ENCODE measurements at places on chromosomes 2 and 18.

DNA sequence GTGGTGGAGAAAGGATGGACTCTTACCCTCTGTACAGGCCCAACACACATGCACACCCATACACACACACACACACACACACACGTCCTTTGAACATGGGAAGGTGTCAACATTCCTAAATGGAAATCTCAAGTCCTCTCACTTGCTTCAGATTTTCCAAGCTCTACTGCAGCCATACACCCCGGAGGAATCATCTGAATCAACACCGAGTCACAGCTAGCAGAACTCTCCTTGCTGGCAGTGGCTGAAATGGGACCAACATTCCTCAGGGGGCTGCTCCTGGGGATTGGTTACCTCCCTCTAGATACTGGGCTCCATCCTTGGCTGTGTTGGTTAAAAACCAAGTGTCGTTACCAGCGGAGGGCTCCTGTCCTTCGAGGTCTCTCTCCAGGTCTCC is 112.7 kb downstream of the BCL11A start:
- no peak for DNase-seq

GRCh38 chr2:235964787-235965390 is 203.3 kb downstream of the GBX2 start:
- no peak for DNase-seq

DNA sequence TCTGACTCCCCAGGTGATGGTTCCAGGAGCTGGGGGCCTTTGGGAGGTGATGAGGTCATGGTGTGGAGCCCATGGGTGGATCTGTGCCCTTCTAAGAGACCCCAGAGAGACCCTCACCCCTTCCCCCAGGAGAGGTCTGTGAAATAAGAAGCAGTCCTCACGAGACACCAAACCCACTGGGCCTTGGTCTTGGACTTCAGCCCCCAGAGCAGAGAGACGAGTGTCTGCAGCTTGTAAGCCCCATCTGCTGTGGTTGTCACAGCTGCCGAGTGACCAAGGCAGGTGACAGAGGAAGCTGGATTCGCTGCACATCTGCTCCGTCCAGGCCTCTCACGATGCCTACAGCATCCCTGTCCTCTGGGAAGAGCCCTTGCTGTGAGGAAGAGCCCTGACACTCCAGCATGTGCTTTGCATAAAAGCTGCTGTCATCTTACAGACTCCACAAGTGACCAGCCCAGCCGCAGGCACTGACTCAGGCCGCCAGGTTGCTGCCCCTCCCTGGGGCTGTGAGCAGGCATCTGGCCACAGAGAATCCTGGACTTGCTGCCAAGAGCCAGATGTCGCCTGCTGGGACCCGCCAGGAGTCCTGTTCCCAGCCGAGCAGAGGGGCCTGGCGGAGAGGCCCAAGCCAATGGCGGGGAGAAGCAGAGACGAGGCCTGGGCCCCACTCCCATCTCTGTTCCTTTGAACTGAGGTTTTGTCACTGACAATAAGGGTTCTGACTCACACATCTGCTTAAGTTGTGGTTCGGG is 150.8 kb downstream of the PXDN start:
- DNase-seq = peak; percentile 81

DNA sequence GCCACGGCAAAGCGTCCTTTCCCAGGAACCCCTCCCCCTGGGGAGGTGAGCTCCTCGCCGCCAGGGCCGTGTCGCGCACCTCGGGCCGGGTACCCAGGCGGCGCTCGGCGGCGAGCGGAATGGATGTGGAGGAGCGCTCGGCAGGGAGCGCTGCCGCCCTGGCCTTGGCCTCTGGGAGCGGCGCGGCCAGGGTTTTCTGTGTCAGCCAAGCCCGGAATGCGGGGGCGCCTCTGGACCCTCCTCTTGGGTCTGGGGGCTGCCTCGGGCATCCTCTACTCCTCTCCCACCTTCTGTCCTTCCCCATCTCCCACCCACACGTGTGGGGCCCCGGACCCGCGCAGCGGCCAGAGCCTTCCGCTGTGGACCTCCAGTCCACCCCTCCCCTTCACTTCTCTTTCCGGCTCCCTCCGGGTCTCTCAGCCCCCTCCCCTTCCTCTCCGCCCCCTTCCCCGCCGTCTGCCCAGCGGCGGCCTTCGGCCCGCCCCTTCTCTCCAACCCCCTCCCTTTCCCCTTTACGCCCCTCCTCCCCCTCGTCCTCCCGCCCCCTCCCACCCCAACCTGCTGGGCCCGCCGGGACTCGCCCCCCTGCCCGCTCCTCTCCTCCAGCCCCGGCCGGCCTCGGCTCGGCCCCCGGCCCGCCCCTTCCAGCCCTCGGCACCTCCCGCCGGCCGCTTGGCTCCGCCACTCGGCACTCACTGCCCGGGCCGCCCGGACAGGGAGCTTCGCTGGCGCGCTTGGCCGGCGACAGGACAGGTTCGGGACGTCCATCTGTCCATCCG is at the start of gene MERTK:
TSS of gene MERTK (plus strand) at position 684 of the 779 bp plus-strand sequence. CDS start 129 bp downstream, outside the sequence.
- DNase-seq = peak; percentile 95

DNA sequence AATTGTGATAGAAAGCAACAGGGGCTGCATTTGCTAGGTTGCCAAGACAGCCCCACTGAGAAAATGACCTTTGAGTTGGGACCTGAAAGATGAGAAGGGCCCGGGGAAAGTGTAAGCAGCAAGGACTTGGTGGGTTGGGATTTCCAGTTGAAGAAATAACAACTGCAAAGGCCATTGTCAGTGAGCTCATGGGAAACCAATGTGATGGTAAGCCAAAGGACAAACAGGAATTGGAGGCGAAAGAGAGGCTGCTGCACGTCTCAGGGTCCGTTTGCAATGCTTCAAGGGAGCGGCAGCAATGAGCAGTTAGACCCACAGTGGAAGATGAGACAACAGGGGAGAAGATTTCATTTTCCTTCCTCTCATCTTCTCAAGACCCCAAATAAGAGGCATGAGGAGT is 51.5 kb upstream of the RGPD4 start:
- no peak for DNase-seq

DNA sequence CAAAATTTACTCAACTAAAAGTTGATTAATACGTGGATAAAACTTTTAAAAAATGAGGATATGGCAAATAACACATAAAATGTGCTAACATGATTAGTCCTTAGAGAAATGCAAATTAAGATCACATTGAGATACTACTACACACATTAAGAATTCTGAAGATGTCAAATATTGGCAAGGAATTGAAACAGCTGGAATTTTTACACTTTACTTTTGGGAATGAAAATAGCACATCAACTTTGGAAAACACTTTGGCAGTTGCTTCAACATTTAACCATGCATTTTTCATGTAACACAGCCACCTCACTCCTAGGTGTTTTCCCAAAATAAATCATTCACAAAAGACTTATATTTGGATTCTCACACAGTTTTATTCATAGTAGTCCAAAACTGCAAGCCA is 687.9 kb upstream of the SETBP1 start:
- no peak for DNase-seq

DNA sequence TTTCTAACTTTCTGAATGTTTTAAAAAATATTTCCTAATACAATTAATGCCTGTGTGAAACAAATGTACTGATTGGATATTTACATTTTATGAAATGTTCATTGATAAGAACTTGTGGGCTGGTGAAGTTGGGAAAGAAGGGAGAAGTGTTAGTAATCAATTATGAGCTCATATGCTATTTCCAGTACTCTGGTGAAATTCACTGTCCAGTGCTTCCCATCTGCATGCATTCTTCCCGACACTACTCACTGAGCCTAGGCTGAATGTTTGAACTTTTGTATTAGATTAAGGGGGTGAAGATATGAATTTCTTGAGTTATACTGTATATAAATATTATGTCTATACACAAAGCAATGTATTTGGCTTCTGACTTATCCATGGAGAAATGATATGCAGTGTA is 36.0 kb downstream of the SKA1 start:
- DNase-seq = no peak

DNA sequence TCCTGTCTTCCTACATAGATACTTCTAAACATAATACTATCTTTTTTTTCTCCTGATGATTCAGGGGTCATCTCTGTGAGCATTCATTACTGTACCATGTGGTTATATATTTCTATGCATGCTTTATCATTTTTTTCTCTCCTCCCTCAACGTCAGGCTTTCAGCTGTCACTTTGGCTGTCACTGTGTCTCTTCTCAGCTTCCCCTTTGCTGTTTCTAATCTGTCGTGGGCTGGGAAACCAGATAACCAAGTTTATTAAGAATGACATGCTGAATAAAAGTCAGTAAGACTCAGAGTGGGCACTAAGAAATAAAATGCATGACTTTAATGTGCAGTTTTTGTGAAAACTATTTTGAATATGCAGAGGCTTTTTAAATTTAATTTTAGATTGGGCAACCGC is 344.6 kb downstream of the NRXN1 start:
- no peak for DNase-seq

- DNase-seq = no peak
Observed at GRCh38 chr2:98556344-98557033, 51.8 kb downstream of the COA5 start.

DNA sequence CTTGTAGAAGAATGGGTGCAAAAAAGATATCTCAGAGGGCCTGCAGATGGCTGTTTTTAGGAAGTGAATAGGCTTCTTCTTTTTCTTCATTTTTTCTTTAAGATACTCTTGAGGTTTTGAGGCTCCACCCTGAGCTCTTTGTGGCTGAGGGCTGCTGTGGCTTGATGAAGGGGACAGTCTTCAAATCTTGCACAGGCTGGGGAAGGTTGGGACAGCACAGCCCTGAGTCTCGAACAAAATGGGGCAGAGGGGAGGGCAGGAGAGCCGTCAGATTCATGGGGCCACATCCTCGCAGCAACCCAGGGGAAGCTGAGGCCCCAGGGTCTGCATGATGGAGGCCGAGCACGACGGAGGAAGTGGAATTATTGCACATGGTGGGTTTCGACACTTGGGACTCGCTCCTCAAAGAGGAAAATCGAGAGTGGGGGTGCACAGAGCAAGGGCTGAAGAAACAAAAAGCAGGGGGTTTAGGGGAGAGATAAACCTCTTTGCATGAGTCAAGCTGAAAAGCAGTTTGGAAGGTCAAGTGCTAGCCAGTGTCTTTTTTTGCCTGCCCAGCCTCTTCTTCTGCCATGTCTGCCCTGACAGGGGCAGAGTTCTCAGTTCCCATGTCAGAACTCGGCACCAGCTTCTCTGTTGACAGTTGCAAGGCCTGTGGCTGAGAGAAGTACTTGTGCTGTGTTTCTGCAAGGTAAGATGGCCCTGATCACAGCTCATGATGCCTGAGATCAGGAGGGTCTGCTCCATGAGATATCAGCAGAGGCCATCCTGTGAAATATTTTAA is 19.5 kb downstream of the INPP4A start:
- DNase-seq = peak; percentile 61

DNA sequence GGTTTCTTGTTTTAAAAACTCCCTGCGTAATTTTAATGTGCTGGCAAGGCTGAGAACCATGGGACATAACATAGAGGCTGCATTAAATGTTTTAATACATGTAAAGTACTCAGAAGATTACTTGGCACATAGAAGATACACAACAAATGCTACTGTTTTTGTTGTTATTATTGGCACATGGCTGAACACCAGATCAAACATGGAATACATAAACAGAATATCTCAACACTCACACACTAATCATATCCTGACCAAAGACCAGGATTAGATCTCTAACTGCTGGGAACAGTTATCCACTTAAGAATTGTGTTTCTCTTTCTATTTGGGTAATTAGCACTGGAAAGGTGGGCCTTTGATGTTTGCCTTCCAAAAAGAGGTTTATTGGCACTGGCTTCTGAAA is 69.3 kb downstream of the KCNE4 start:
- no peak for DNase-seq

DNA sequence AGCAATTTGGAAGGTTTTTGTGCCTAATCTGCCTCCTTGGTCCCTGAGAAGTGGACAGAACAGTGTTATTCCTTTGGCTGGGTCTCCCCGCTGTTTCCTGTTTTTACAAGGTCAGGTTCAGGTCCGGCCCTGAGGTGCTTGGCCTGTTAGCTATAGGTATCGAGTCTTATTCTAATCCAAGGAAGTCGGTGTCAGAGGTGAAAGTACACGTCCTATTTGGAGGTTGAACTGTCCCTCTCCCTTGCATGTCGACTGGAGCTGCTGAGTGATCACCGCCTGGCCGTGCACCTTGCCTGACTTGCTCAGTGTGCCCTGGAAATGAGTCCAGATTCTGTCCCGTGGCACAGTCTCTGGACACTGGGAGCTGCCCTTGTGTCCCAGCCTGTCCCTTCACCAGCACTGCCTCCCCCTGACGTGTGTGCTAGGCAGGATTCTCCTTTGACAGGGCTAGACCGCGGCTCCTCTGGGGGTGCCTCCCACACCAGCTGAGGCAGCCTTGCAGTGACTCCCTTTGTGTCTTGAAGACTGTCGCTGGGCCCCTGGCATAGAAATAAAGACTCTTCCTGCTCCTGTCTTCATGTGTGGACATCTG is 65.7 kb upstream of the RBM44 start:
- no peak for DNase-seq

- DNase-seq = no peak
Observed at GRCh38 chr2:66443979-66444861, 9.3 kb downstream of the MEIS1 start.

DNA sequence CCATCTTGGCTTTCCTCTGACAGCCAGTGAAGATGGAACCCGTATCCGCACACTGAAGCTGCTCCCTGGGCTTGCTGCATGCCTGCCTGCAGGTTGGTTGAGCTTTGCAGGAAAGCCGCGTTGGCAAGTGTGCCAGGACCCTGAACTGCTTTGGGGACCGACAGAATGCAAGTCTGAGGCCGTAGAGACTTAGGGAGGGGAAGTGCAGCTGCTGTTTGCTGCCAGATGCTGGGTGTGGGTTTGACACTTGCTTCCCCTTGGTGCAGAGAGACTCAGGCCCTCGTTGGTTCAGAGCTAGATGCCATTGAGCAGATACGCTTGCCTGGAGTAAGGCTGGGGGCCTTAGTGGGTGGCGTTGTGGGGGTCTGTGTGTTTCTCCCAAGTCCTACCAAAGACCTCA is 13.1 kb upstream of the PHLPP1 start:
- DNase-seq = no peak

- no peak for DNase-seq
Observed at GRCh38 chr2:64839844-64840243, 149.4 kb upstream of the SLC1A4 start.

DNA sequence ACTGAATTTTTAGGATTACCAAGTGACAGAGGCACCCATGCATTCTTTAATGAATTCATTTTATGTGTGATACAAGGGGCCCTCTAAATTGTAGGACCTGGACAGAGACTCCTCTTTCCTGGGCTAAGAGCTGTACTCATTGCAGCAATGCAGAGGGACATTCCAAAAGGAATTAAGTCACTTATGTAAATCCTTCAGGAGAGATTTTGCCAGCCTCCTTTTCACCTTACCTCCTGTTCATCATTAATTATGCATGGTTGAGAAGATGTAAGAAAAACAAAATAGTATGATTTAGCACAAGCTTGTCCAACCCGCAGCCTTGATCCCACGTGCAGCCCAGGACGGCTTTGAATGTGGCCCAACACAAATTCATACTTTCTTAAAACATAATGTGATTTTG is 84.5 kb upstream of the TANK start:
- no peak for DNase-seq

Data from posterior vena cava (tissue), 2 donors.